GM23248 (cell line): ENCODE measurements at places on chromosomes 1 and 21.
A peak's percentile ranks its signal among the peaks of the same experiment; 100 is the strongest.

GRCh38 chr1:31991182-31991581, 22.5 kb upstream of the KHDRBS1 start:
- DNase-seq: no peak

DNA sequence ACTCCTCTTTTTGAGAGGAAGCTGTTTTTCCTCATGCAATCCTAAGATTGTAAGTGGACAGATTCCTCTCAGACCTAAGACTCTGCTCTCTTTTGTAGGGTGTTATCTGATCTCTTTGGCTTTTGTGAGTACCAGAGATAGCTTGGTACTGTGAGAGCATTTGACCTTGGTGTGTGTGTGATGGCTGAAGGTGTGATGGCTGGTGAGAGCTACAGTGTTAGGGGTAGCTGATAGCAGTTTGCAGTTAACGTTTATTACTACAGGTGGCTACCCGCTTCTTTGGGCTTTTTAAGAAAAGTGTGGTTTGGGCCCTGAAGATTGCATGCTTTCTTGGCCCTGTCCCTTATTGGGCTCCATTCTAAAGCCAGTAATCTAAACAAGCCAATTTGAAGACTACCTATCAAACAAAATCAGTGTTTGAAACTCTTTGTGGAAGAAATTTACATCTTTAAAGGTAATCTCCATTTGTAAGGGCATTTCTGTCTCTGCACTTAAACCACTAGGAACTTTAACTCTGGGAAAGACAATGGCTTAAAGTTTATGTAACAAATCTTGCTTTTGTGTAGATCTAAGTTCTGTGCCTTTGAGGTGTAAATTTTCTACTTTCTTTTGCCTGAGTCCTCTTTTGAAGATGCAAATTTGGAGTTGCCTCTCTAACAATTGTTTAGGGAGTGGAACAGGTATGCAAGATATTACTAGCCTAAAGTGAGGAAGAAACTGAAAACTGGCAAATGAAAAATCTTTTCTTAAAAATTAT, 85.3 kb upstream of the SERBP1 start:
- DNase-seq: no peak

DNA sequence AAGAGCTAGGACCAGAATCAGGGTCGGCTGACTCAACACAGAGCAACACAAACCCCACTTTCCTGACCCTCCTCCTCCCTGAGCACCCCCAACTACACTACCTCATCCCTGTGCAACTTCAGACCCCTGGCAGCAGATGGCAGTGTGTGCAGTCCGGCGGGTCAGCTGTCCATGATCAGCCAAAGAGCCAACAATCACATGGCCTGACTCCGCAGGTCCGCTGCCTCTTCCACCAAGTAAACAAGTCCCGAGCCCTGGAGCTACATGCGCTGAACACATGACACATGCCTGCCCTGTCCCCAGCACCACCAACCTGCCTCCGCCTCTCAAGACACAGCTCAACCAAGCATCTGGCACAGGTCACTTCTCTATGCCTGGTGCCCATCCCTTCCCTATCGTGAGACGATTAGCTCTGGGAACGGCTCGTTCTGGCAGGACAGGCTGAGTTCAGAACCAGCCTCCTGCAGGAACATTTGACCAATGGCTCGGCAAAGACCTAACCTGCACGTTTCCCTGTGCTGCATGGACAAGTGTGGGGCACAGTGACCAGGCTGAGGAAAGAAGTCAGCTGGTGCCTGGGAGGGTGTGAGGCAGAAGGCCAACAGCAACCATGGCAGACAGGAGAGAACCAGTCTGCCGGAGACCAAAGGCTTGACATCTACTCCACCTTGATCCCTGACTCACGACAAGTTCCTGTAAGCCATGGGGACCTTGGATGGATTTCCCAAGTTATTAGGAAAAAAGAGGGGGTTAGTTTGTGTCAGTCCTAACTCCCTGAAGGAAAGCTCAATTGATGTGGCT, 60.3 kb downstream of the CD46 start:
- DNase-seq: peak; percentile 31

GRCh38 chr1:234235434-234235881, 137.8 kb upstream of the COA6 start:
- no peak for DNase-seq
